K562 (cell line): ENCODE measurements at places on chromosomes 6 and 20.

GRCh38 chr6:1527073-1527457, 82.7 kb upstream of the FOXC1 start:
- H3K36me3 ChIP-seq: no peaks in the 10 kb centered on the region
- no peak overlapping the region for H3K4me3 ChIP-seq
- peaks cover 8% of the 10 kb centered on the region for H3K27me3 ChIP-seq
- no peak for DNase-seq

DNA sequence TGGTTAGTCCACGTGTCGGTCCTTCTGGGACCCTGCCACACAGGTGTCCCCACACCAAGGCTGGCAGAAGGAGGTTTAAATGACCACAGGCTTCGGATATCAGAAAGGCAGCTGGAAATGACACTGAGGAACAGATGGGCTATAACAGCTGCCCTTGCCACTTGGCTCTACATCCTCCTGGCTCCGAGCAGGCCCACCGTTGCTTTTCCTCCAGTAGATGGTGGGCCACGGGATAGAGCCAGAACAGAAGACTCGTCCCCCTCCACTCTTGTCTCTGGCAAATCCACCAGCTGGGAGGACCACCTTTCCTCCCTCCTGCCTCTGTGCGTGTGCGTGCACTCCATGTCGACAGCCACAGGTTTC, 17.6 kb downstream of the WRNIP1 start:
- no peak overlapping the region for H3K4me3 ChIP-seq
- H3K4me1 ChIP-seq: peaks cover 20% of the 10 kb centered on the region
- no peak for DNase-seq
- no peaks in the 10 kb centered on the region for H3K27me3 ChIP-seq

DNA sequence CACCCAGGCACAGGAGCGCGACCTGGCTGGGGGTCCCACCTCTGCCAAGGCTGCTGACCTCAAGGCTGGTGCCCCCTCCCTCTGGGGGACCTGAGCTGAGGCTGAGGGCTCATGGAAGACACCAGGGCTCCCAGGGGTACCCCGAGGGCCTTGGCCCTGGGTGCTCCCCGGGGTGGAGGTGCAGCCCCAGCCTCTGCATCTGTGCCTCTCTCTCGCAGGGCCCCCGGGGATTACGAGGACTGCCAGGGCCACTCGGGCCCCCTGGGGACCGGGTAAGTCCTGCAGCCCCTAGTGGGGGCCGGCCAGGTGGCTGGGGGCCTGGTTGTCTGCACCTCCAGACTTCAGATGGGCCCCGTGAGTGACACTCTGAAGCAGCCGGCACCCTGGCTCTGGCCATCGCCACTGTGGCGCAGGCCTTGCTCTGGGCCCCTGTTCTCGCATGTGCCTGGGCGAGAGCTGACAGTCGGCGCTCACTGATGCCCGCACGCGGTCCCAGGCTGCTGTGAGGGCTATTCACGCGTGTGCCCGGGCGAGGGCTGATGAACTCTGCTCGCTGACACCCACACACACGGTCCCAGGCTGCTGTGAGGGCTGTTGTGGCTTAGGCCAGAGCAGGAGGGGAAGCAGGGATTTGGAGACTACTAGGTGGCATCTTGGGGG, 9.3 kb downstream of the COL9A3 start:
- no peaks in the 10 kb centered on the region for H3K36me3 ChIP-seq
- peaks cover 99% of the 10 kb centered on the region for H3K4me1 ChIP-seq
- H3K27me3 ChIP-seq: no peaks in the 10 kb centered on the region
- no peak overlapping the region for H3K4me3 ChIP-seq

DNA sequence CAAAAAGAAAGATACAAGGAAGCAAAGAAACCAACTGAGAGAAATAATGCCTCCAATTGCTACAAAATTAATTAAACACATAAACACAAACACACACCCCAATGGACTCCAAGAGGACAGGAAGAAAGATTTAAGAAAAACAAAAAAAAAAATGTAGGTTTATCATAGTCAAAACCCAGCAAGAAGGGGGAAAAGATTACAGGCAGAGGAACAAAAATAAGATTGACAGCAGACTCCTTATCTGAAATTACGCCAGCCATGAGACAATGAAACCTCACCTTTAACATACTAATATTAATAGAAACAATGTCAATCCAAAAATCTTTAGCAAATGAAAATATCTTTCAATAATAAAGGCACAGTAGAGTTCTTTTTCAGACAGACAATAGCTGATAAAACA, 155.8 kb downstream of the RNGTT start:
- no peak for DNase-seq
- peaks cover 3% of the 10 kb centered on the region; the same call in 2 of the 3 replicates for H3K36me3 ChIP-seq
- H3K4me3 ChIP-seq: no peak overlapping the region
- H3K4me1 ChIP-seq: no peaks in the 10 kb centered on the region

DNA sequence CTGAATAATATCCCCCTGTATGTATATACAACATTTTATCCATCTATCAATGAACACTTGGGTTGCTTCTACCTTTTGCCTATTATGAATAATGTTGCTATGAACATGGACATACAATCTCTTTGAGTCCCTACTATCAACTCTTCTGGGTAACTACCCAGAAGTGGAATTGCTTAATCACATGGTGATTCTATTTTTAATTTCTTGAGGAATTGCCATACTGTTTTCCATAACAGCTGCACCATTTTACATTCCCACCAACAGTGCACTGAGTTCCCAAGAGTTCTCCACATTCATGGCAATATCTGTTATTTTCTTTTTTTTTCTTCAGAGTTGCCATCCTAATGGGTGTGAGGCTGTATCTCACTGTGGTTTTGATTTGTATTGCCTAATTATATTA, 88.3 kb downstream of the ZHX3 start:
- H3K36me3 ChIP-seq: no peaks in the 10 kb centered on the region
- H3K4me1 ChIP-seq: peaks cover 4% of the 10 kb centered on the region; the same call in 1 of the 2 replicates
- no peak overlapping the region for H3K27ac ChIP-seq
- no peaks in the 10 kb centered on the region for H3K27me3 ChIP-seq
- no peak overlapping the region for H3K4me3 ChIP-seq

DNA sequence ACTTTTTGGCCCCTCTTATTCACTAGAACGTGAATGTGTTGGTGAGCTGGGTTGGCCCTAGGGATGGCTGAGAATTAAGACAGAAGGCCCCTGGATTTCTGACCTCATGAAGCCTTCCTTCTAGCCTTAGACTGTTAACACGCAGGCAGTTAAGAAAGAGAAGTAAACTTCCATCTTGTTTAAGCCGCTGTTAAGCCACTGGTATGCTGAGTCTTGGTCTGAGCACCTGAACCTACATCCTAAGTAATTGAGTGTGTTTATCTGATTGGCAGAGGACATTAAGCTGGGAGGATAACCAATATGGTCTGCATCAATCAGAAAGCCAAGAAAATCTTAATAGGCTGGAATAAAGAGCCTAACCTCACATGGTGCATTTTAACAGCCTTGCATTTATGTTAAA, 535.0 kb upstream of the ARID1B start:
- no peak overlapping the region for H3K27ac ChIP-seq
- no peaks in the 10 kb centered on the region for H3K36me3 ChIP-seq
- H3K27me3 ChIP-seq: no peaks in the 10 kb centered on the region
- DNase-seq: no peak
- H3K4me3 ChIP-seq: no peak overlapping the region
- H3K4me1 ChIP-seq: no peaks in the 10 kb centered on the region

DNA sequence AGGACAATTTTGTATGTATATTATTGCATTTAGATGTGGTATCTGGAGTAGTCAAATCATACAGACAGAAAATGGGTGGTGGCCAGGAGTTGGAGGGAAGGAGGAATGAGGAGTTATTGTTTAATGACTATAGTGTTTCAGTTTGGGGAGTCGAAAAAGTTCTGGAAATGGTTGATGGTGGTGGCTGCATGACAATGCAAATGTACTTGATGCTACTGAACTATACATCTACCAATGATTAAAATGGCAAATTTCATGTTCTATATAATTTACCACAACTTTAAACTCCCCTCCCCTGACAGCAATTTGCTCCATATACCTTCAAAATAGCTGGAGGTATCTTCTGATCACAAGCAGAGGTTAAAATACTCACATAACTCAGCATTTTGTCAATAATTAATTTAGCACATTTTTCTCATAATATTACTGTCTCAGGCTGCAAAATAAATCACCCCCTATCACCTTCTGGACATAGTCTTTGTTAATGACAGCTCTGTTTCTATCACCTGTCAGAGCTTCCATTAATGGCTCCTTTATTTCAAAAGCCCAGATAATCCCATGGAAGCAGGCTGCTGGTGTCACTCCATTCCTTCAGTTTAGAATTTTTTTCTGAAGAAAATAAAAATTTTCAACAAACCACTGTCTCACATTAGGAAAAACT, 25.7 kb upstream of the RHAG start:
- H3K27me3 ChIP-seq: no peaks in the 10 kb centered on the region
- peaks cover 20% of the 10 kb centered on the region for H3K4me1 ChIP-seq
- H3K4me3 ChIP-seq: no peak overlapping the region
- peak overlapping the region; percentile 63 for H3K27ac ChIP-seq
- no peak for DNase-seq

GRCh38 chr6:40542175-40542764, 44.9 kb downstream of the LRFN2 start:
- no peaks in the 10 kb centered on the region for H3K36me3 ChIP-seq
- DNase-seq: no peak
- H3K4me3 ChIP-seq: no peak overlapping the region
- H3K4me1 ChIP-seq: no peaks in the 10 kb centered on the region
- H3K27ac ChIP-seq: no peak overlapping the region

- no peak overlapping the region for H3K4me3 ChIP-seq
- H3K27ac ChIP-seq: no peak overlapping the region
- no peak for DNase-seq
- H3K27me3 ChIP-seq: no peaks in the 10 kb centered on the region
- H3K4me1 ChIP-seq: no peaks in the 10 kb centered on the region
- H3K36me3 ChIP-seq: peaks cover 31% of the 10 kb centered on the region
Measured at GRCh38 chr6:166977621-166978525, 21.3 kb upstream of the CEP43 start.

DNA sequence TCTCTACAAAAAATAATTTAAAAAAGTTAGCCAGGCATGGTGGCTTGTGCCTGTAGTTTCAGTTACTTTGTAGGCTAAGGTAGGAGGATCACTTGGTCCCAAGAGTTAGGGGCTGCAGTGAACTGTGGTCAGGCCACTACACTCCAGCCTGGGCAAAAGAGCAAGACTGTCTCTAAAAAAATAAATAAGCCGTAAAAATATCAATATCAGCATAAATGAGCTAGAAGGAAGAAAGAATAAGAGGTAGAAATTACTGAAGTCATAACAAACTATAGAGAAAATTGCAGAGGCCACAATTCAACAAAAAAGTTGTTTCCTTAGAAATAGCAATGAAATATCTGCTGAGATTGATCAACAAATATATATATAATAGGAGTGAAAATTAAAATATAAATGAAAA, 827.3 kb upstream of the FLRT3 start:
- no peaks in the 10 kb centered on the region for H3K27me3 ChIP-seq
- H3K4me1 ChIP-seq: no peaks in the 10 kb centered on the region
- H3K36me3 ChIP-seq: no peaks in the 10 kb centered on the region
- no peak for DNase-seq
